ENCODE measurements at places on chromosomes 2 and 18.
A peak's percentile ranks its signal among the peaks of the same experiment; 100 is the strongest.

- no peak for DNase-seq
These were observed 39.5 kb downstream of the MBP start for GRCh38 chr18:77093067-77093430.

- no peak for DNase-seq
These were observed 28.7 kb downstream of the COPS9 start for GRCh38 chr2:240107477-240107796.

- DNase-seq: no peak
These were observed 123.4 kb upstream of the EPC2 start for GRCh38 chr2:148521181-148521580.

- DNase-seq: no peak
These were observed 18.5 kb upstream of the SPTBN1 start for GRCh38 chr2:54437588-54437987.

GRCh38 chr2:55049821-55050099 is 491 bp downstream of the RTN4 start:
- no peak for DNase-seq

GRCh38 chr2:176151442-176152287 is at the start of gene HOXD4:
Gene HOXD4 (plus strand): TSS chr2:176151550. CDS start chr2:176151634, 84 bp downstream.
- DNase-seq: no peak

DNA sequence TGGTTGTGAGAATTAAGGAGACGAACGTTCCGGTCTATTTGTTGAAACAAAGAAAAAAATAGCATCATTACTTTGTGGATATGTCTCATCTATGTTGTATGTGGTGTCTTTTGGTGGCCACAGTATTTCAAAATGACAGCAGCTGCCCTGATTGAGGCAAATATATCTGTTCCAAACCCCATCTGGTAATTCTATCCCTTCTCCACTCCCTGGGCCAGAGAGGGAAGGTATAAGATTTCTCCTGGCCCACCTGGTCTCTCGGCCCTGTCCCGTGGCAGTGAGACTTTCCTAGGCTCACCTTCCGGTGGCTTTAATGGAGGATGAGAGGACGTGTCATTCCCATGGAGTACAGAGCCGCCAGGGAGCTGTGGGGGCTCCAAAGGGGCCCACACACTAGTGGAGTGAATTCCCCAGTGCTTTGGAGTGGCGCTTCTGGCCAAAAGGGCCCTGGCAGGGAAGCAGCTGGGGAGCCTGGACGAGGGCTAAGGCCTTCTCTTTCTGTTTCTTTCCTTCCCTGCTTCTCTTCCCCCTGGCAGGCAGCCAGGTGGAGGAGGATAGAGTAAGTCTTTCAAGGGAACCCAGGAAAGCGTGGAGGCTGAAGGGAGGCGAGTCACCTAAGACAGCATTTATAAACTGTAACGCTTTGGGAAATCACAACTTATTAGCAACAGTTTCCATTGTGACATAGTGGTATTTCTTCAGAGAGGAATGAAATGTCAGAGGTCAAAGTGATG is 5.6 kb downstream of the FOSL2 start:
- DNase-seq: peak; percentile 83

- DNase-seq: peak; percentile 48
These were observed 70.0 kb downstream of the ACSL3 start for GRCh38 chr2:222930862-222931261.

GRCh38 chr2:69911985-69912563 is 2.8 kb upstream of the MXD1 start:
- DNase-seq: peak; percentile 72
